ENCODE measurements at places on chromosomes 3 and 15. TPM values are rescaled to one million over a fixed set of nuclear protein-coding genes. Genes with fewer than 3 reads are reported as not detected.
A peak's percentile ranks its signal among the peaks of the same experiment; 100 is the strongest.

The SCN5A gene
- 0.39 TPM for total RNA-seq

The MINDY4B gene
- total RNA-seq, result not detected

The ECE2 gene
- total RNA-seq, result not detected

The PLSCR2 gene
- total RNA-seq, result 0.25 TPM

The MRPL47 gene
- 49.8 TPM for total RNA-seq

DNA sequence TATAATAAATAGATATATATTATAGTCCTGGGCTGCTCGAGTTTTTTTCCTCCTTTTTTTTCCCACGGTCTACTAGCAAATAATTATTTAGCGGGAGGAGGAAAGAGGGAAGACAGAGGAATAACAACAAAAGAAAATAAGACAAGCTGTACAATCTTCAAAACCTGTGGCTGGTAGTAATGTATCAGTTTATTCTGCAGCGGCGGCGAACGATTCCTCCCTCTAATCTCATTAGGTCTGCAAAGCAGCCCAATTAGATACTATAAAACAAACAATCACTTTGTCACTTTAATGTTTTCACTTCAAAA is 390 bp upstream of the TLE3 start:
- H3K36me3 ChIP-seq, result peaks cover 24% of the 10 kb centered on the region
- peaks cover 35% of the 10 kb centered on the region for H3K4me1 ChIP-seq
- peak; percentile 45 for DNase-seq

GRCh38 chr15:77515613-77516012 is 94.9 kb downstream of the HMG20A start:
- no peaks in the 10 kb centered on the region for H3K27me3 ChIP-seq
- DNase-seq, result no peak
- no peak overlapping the region for H3K27ac ChIP-seq
- H3K36me3 ChIP-seq, result no peaks in the 10 kb centered on the region
- no peak overlapping the region for H3K4me3 ChIP-seq

DNA sequence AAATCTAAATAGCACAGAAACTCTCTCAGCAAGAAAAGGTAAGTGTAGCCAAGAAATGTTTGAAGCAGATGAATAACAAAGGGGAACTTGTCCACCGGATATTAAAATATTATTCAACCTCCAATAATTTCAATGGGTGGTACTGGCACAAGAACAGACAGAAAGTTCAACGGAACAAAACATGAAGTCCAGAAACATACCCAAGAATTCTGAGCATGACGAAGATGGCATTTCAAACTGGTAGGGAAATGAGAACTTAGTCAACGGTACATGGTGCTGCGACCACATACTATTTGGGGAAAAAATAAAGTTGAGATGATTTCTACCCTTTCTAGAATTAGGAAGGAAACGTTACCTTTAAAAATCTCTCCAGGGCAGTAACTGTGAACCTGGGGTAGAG is 5.5 kb downstream of the CHSY1 start:
- peaks cover 57% of the 10 kb centered on the region for H3K36me3 ChIP-seq
- no peak for DNase-seq
- H3K27ac ChIP-seq, result peak overlapping the region; percentile 90
- peaks cover 87% of the 10 kb centered on the region for H3K4me1 ChIP-seq
- H3K27me3 ChIP-seq, result no peaks in the 10 kb centered on the region

- H3K4me1 ChIP-seq, result peaks cover 37% of the 10 kb centered on the region
- DNase-seq, result peak; percentile 21
- peak overlapping the region; percentile 5 for H3K4me3 ChIP-seq
- H3K27me3 ChIP-seq, result no peaks in the 10 kb centered on the region
- peaks cover 6% of the 10 kb centered on the region for H3K36me3 ChIP-seq
These were observed 285.1 kb downstream of the LPP start for GRCh38 chr3:188439080-188439479.
